ENCODE measurements at places on chromosomes 7 and 10.

GRCh38 chr7:26694141-26694540, 170.2 kb downstream of the SKAP2 start:
- no peak for DNase-seq

DNA sequence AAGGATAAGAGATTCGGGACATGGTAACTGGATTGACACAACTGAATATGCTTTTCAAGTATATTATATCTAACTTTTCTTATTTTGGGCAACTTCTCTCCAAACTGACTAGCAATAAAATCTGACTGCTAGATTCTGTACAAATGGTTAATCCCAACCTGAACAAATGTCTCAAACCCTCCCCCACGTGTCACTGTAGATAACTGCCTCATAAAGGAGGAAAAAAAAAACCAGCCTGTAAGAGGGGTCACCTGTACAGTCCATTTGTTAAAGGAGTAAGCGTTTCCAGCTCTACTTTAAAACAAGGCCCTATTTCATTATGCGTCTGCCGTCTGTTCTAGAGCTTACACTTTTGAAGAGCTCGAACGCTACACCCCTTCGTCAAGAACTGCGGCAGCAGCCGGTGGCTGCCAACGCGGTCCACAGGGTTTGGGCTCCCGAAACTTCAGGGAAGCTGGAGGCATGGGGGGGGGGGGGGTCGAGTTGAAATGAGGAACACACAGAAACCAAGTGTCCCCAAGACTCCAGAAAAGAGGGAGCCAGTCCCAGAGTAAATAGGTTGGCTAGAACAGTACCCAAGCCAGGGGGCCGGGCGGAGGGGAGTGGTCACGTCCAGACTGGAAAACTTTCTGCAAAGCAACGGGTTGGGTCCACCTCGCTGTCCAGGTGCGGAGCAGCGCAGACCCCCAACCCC, 492 bp downstream of the COG5 start:
- peak; percentile 36 for DNase-seq

GRCh38 chr10:123562387-123562786, 103.8 kb upstream of the GPR26 start:
- no peak for DNase-seq

DNA sequence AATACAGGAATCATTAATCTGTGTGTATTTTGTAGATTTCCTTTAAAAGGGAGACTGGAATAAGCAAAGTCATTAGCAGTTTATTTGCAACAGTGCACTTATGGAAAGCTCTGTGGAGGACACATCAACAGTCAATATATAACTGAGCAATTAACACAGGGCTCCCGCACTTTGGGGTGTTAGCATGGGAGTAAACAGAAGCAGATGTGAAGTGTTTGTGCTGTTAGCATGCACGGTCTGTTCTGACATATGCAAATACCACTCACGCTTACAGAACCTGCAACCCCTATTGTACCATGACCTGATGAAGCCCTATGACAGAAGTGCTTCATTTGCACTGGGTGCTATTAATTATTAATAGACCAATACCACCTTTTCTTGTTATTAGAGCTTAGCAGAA, 118.9 kb downstream of the PPP1R3A start:
- peak; percentile 63 for DNase-seq

GRCh38 chr7:19362099-19362498, 216.9 kb upstream of the FERD3L start:
- no peak for DNase-seq

GRCh38 chr7:124712017-124712416, 53.6 kb downstream of the GPR37 start:
- no peak for DNase-seq

DNA sequence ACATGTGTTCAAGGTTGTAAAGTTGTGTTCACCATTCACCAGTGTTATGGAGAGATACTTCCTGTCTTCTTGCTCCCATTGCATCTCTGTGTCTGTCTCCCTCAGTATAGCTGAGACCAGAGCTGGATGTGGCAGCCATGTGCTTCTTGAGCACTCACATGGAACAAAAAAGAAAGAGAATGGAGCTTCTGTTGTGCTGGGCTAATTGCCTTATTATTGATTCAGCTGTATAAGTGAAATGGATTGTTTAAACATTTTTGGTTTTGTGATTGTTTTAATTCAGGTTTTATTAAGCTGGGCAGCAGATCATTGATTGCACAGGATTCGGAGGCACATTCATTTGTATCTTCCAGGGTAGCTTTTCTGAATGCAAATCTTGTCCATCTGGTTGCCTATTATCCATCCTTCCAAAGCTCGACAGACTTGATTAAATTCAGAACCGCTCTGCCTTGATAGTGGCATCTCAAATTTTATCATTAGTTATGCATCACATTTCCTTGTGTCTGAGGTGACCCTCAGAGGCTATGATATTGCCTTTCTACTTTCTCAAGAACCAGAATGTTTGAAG, 119.9 kb downstream of the CCNY start:
- DNase-seq = no peak

DNA sequence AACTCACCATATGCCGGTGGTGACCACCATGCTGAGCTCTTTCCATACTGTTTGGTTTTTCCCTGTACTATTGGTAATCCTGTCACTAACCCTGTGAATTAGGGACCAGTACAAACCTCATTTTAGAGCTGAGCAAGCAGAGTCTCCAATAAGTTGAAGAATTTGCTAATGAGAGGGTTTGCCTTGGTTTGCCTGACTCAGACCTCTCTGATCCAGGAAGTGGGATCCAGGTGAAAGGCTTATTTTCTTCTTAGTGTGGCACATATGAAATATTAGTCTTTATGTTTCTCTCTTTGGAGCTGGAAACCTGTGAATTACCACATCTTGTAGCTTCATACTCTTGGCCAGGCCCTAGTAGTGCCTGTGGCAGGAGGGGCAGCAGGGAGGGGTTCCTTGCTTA, 114.1 kb upstream of the IGFBP3 start:
- DNase-seq = no peak

DNA sequence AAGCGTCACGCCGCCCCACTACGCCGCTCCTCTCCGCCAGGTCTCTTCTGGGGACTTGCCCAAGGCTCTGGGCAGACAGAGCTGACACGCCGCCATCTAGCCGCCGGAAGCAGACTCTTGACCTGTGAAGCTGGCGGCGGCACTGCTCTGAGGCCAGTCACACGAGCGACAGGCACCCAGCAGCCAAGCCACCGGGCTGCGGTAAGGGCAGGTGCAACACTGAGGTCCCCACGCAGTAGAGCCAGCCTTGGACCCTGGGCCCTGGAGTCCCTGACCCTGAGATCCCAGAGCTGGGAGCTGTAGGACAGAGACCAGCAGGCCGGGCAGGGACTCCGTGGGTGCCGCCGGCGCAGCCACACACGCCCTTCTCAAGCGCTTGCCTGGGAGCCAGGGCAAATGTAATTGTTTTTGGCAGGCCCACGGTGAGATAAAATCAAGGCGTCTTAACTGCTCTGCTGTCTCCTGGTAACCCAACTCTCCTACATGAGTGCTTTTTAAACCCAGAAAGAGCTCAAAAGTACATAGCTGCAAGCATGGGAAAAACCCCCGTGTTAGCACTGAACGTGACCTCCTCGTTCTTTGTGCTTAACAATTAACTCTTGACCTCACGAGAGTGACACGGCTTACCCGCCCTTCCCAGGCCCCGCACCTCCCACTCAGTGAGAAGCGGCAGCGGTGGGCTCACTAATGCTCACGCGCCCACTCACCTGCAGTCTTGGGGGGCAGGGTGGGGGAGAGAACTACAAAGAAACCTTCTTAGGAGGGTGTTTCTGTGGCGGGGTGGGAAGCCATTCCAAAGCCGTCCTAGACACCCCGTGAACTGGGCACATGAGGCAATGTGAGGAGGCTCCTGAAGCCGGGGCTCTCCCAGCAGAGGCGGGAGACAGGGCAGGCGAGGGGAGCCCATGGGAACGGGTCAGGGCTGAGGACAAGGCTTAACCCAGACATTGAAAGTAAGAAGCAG, 8.5 kb downstream of the GPER1 start:
- DNase-seq = peak; percentile 56

- DNase-seq = no peak
These were observed 11.6 kb downstream of the COL28A1 start for GRCh38 chr7:7524121-7524520.

- DNase-seq = no peak
These were observed 202.8 kb upstream of the DKK1 start for GRCh38 chr10:52111101-52111891.

DNA sequence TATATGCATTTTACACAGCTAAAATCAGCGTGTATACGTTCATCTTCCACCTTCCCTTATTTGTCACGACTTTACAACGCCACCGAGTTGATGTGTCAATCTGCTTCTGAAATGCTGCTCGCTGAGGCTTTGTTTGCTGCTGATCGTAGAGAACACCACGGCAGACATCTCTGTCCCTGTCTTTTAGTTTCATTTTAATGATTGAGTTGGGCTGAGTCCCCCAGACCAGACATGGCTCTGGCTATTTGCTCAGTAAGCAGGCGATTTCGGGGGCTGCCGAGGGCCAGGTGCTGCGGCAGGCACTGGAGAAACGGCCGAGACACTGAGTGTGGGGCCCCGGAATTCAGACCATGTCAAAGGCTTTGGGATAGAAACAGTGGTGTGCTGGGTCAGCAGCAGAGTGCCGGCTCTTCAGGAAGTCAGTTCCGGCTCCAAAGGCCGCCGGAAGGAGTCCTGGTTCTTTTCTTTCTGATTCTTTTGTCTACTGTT, 5.0 kb downstream of the LRRC27 start:
- DNase-seq = no peak

GRCh38 chr7:46079421-46079820, 158.3 kb upstream of the IGFBP3 start:
- DNase-seq = no peak

DNA sequence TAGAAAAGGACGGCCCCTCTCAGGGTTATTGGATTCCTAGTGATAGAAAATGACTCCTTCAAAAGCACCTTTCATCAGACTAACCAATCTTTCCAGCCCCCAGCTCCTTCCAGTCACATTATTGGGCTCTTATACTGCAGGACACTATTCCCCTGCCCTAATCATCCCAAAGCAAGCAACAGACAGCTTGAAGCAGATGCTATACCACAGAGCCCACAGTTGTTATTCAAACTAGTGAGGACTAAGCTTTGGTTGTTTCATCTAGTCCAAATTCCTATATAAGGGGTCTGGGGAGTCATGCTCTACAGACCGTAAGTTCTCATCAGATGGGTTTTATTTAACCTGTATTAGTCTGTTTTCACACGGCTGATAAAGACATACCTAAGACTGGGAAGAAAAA, 24.5 kb downstream of the ZC3HAV1L start:
- no peak for DNase-seq

- DNase-seq = no peak
These were observed 124.1 kb downstream of the PTPN20 start for GRCh38 chr10:47035171-47035818.

DNA sequence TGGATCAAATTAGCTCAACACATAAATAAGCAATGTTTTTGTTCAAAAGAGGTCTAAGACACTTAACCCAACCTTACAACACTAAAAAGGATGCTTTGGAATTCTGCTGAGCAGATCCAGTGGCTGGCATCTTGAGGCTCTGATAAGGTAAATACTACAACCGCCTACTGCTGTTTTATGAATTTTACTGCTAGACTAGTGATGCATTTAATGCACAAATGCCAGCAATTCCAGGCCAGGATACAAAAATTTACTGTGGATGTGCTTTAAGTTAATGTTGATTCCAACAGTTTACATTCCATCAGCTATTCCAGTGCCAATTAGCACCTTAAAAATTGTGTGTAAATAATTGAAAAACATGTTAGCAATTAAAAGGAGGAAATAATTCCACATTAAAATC, 261.3 kb downstream of the PARD3 start:
- no peak for DNase-seq

GRCh38 chr10:47035819-47036337, 124.7 kb downstream of the PTPN20 start:
- no peak for DNase-seq

DNA sequence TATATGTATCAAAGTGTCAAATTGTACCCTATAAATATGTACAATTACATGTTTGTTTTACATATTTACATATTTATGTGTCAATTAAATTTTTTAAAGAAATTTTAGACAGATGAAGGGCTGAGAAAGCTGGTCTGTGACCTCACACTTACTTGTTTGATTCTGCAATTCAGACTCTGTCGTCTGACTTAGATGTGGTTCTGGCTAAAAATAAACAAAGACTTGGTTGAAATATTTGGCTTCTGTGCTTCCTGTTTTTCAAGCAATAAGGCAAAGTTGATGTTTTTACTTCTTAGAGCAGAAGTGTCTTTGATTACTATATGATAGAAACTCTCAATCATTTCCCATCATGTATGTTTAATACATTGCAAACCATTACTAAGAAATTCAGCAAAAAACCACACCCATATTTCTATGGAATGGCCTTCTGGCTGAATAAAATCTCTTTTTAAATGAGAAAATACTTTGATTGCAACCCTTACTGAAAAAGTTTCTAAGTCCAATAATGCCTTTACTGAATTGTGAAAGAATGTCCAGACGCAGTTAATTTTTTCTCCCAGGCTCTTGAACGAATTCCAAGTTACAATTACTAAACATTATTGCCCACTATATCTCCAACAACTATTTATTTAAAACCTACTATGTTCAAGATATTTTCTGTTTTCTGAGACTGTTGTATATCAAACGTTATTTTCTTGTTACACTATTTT, 59.5 kb upstream of the PRKG1 start:
- DNase-seq = no peak

DNA sequence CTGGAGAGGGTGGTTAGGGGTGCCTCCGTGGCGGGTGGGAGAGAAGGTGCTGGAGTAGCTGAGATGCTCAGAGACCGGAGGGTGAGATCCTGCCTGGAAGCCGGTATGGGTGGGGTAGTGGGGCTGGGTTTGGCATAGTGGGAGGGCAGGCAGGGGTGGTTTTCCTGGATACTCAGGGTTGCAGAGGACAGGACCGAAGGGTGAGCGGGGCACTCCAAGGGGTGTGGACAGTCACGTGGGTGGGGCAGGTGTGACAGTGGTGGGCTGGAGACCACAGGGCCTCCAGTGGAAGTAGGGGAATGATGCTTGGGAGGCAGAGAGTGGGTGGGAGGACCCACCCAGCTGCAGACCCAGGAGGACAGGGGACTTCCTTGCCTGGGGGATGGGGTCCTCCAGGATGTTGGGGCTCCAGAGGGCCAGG, 1.9 kb downstream of the SCART1 start:
- no peak for DNase-seq

DNA sequence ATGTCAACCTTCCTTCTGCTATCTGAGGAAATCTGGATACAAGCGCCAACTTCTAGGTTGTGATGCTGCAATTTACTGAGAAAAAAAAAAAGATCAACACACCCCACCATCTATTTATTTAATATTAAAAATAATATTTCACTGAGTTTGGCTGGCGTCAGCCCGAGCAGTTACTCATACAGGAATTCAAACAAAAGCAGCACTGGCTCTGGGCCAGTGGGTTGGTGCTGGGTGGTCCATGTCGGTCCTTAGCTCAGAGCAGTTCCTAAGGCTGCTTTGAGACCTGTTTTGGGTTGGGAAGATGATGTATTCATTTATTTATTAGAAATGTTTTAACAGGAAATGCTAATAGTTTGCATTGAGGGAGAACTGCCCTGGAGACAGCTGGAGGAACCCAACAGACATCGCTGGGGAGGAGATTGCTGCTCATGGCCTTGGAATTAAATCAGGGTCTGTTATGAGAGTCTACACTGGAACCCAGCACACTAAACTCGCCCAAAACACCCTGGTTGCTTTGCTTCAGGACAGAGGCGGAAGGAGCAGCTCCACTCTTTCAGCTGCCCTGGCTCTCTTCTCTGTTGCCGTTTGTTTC, 36.3 kb upstream of the GOT1 start:
- no peak for DNase-seq

GRCh38 chr7:151550656-151551286, 31.1 kb upstream of the RHEB start:
- DNase-seq = no peak
